ENCODE measurements at places on chromosomes 3 and 15. TPM values are rescaled to one million over a fixed set of nuclear protein-coding genes. Genes with fewer than 3 reads are reported as not detected.

GRCh38 chr3:126659915-126660886, 5.3 kb upstream of the TXNRD3 start:
- DNase-seq: peak; percentile 32

- no peak for DNase-seq
Observed at GRCh38 chr15:96093063-96093462, 237.4 kb upstream of the NR2F2 start.

Gene BNC1
- total RNA-seq: 68.3 TPM

DNA sequence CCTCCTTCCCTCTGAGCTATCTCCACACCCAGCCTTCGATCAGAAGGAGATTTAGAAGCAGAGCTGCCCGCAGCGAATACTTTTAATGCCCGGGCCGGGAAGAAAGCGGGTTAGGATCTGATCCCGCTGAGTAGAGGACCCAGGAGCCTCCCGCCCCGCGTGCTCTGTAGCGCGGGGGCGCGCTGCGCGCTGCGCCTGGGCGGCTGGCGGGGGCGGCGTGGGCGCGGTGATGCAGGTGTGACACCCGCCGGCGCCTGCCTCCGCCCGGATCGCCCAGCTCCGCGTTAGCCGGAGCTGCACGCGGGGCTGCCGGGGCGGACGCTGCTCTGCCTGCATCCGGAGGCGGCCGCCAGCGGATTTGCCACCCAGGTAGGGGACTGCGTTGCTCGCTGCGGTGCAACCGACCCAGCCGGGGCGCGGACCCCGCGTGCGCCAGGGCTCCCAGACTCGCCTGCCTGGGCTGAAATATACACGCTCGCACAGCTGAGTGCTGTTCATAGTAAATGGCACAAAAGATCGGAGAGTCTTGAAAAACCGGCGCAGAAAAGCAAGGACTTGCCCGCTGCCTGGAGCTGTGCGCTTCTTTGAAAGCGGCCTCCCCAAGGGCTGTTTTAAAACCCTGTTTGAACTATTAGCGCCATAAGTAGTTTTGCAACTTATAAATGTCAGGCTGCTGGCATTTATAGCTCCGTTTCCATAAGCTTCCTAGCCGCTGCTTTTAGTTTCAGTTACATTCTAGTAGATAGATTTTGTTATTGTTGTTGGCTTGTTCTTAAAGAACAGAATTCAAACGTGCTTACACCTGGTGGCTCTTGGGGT, at the start of gene SV2B:
Gene SV2B (plus strand): TSS at position 263 of the 819 bp plus-strand sequence. CDS start 126,007 bp downstream, outside the sequence.
- DNase-seq: peak; percentile 9

DNA sequence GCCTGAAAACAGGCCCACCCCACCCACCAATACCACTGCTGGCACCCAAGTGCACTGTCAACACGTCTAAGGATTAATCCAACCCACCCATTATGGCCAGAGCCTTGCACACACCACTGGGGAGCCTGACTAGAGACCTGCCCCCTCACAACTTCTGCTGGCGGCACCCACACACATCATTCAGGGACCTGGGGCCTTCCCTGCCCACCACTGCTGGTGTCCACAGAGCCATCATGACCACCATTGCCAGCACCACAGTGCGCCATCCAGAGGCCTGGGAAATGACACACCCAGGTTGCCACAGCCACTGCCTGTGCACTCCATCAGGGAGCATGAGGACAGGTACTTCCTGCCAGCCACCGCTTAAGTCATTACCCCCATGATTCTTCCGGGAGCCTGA, 67.0 kb upstream of the IMPG2 start:
- DNase-seq: no peak

GRCh38 chr3:25515171-25515570, 87.1 kb downstream of the RARB start:
- DNase-seq: no peak

DNA sequence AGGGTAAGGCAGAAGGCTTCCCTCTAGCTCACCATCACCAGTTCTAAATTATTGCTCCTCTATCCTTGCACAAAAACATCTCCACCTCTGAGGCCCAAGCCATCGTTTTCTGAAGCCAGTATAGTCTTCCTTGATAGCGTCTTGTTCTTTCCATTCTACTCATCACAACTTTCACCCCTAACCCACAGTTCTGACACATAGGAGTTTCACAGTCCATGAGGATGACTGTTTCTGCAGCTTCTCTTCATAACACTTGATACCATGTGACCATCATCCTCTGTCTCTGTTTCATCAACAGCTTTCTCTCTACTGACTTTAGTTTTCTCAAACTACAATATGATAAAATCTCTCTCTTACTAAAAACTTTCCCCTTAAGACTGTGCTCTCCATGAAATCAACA, 1166.5 kb downstream of the ROBO1 start:
- DNase-seq: no peak

Measured in MCF 10A (cell line).